Activated gamma-delta T cell treated with anti-CD3 and anti-CD28 coated beads, Interleukin-2, amount 50 U/mL, for 16 hours (primary cell): ENCODE measurements at places on chromosomes 1 and 21.

DNA sequence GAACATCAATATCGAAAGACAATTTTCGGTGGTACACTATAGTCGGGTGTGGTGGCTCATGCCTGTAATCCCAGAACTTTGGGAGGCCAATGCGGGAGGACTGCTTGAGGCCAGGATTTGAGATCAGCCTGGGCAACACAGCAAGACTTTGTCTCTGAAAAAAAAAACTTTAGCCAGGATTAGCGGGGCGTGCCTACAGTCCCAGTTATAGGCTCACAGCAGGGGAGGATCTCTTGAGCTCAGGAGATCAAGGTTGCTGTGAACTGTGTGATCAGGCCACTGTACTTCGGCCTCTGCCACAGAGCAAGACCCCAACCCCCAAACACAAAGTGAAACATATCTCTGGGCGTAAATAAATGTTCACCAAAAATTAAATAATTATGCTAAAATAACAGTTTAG is 1.6 kb downstream of the TADA1 start:
- no peak for DNase-seq

DNA sequence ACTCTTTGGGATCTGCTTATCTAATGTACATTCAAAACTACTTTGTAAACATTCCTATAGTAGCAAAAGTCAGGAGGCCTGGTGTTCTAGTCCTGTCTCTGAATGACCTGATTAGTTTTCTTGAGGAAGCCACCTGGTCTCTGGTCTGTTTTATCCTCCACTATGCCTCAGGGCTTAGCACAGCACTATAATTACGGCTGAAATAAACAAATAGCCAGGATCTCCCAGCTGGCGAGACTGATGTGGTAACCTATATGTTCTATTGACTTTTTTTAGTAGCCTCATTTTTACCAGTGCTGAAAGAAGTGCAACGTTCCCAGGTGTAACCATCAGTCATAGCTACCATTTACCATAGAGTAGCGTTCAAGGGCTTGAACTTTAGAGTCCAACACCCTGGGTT is 24.2 kb upstream of the RPL11 start:
- DNase-seq = no peak

- no peak for DNase-seq
These were observed 112.8 kb upstream of the USP25 start for GRCh38 chr21:15616864-15617574.

DNA sequence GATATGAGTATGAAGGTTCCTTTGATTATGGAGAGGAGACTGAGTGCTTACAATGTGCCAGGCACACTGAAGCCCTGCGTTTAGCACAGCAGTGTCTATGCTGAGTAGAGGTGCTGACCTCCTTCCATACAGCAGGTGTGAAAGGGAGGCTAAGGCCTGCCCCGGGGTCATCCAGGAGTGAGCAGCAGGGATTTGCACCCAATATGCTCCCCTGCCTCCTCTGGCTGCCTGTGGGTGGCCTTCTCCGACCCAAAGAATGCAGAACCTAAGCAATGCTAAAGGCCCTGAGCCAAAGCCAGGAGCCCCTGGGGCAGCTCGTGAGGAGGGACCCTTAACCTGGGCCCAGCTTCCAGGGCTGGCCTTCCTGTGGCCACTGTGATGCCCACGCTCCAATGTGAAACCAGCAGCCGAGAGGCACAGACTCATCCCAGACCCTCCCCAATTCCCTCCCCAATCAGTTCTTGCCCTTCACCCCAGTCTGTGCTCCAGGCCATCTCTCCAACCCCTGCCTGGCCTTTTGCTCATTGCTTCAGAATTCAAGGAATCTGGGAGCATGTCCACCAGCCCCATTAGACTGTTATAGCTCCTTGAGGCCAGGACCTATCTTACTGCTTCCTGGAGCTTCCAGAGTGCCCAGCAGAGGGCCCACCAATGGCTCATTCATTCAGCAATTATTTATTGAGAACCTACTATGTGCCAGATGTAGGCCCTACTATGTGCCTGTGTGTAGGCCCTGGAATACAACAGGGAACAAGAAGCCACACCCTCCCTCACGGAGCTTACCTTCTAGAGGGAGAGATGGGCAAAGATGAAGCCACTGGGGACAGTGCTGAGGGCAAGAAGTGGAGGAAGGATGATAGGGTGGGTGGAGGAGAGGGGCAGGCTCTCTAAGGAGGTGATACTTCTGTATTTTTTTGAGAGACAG is 53.3 kb downstream of the TAS1R2 start:
- no peak for DNase-seq

- no peak for DNase-seq
These were observed 40.2 kb upstream of the NHLH2 start for GRCh38 chr1:115880981-115881672.

DNA sequence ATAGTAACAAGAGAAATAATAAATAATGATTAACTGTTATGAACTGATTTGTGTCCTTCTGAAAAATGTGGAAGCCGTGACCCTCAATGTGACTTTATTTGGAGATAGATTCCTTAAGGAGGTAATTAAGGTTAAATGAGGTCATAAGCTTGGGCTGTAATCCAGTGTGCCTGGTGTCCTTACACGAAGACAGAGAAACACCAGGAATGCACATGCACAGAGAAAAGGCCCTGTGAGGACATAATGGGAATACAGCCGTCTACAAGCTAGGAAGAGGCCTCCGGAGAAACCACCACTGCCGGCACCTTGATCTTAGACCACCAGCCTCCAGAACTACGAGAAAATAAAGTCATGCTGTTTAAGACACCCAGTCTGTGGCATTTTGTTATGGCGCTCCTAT is 215.9 kb downstream of the NEGR1 start:
- no peak for DNase-seq
